ENCODE measurements at places on chromosomes 11 and 22.

DNA sequence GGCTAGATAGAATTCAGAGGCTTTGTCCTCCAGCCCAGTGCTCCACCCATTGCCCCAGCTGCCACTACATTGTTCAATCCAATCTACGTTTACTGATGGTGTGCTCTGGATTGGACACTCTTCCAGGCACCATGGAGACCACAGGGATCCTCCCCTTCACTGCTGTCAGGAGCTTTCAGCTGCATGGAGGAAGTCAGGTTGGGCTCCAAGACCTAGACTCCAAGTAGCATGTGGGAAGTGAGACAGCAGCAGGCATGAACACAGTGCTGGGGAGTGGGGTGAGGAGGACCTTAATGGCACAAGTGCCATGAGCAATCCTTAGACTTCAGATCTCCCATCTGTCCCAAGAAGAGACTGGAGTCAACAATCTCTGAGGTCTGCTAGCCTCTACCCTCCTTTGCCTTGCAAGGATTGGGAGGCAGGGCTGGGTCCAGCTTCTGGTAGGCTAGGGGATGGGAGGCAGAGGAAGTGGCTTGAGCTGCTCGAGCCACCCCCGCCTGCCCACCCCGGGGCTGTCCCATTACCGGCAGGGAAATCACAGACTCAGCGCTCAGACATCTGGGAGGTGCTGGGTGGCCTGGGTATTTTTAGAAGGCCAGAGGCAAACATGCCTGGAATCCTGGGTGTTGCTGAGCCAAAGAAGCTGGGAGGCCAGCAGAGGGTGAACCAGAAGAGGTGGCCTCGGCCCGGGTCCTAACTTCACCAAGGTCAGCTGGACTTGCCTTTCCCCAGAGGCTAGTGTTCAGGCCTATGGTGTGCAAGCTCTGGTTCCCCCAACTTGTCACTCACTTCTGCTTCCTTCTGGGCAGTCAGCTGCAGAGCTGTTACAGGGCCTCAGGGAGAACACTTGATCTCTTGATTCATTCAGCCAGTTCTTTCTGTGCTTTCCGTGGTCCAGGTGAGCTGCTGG lies 15.2 kb upstream of the FCHSD2 start:
- no peak for DNase-seq

GRCh38 chr22:37898441-37899181 lies 7.5 kb upstream of the MICALL1 start:
- DNase-seq: no peak

GRCh38 chr11:76962583-76963416 lies 71.4 kb upstream of the B3GNT6 start:
- DNase-seq: peak; percentile 10

DNA sequence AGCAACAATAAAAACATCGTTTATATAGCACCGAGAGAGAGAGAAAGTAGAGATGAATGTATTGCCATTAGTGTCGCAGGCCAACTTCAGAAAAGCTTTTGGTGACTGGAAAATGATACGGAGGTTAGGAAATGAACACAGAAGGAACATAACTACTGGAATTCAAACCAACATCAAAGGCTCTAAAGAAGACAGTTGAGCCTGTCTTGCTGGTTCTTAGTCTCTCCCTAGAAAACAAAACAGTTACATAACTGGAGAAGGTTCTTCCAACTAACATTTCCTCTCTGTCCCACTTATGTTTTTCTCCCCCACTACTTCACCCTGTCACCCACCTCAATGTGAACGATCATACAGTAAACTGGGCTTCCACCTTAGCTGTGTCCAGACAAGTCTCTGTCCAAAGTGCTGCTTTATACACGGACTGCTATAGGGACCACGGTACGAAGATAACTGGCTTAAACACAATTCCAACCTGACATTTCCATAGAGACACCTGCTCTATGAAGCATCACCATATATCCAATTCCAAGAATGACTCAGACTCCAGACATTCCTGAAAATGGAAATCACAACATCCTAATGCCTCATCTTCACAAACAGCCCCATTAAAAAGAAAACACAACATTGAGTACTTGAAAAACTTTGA lies 85.2 kb upstream of the ARHGAP32 start:
- no peak for DNase-seq

All from hematopoietic multipotent progenitor cell (in vitro differentiated cells).